ENCODE measurements at places on chromosomes 4 and X. TPM values are rescaled to one million over a fixed set of nuclear protein-coding genes. Genes with fewer than 3 reads are reported as not detected.

- no peak for ATAC-seq
These were observed 313.6 kb upstream of the DDX53 start for GRCh38 chrX:22686138-22686541.

GRCh38 chr4:108051343-108051742, 61.7 kb downstream of the HADH start:
- ATAC-seq = no peak

DNA sequence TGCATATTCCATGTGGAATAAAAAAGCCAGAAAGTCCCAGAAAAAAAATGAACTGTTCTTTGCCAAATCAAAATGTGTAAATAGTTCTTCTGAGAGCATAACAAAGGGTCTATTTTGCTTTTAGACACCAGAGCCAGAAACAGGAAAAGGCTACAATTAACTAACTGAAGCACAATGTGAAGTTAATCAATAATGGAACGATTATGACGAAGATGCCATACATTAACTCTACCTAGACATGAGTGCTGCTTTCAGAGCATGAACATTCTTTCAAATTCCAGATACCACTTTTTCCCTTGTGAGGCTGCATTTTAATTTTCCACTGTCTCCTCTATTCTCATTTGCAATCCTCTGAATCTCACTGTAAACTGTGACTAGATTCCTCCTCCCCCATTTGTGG, 48.7 kb upstream of the PHOX2B start:
- no peak for ATAC-seq

GRCh38 chr4:152266831-152267480, 268.9 kb downstream of the FBXW7 start:
- no peak for ATAC-seq

DNA sequence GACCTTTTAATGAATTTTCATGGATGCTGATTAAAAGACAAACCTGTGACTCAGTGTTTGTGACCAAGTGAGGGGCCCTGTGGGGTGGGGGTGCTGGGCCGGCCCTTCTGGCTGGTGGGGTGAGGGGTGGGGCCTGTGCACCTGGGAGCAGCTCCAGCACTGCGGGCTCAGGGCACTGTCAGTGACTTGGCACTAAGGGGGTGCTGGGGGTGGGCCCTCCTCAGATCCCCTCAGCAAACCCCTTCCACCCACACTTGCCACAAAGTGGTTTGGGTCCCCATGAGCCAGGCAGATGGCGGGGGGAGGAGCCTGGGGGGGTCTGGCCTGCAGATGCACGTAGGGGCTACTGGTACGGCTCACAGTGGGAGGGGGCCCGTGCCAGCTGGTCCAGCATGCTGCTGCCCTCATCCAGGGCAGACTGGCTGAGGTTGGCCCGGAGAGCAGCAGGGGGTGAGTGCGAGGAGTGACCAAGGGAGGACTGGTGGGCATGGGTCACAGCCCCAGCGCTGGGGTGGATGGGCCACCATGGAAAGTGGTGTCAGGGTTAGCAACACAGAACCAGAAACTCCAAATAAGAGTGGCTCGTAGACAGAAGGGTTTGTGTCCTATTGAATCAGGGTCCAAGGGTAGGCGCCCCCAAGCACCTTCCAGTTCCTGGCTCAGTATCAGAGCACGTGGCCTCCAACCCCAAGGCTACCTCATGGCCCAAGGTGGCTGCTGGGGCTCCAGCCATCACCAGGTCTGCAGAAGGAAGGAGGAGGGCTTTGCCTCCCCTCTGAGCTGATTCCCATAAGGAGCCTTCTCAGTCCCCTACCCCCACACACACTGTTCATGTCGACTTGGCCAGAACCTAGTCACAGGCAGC, 10.1 kb downstream of the NKX1-1 start:
- ATAC-seq = no peak

DNA sequence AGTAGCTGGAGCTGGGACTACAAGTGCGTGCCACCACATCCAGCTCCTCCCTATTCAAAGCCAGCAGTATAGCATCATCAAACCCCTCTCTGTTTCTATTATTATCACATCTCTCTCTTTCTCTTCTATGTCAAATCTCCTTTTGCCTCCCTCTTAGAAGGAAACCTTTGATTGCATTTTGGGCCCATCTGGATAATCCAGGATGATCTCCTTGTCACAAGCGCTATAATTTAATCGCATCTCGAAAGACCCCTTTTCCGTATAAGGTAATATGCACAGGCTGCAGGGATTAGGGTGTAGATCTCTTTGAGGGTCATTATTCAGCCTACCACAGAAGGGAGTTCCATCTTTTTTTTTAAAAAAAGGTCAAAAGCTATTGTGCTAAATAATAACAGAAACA, 46.4 kb upstream of the TBC1D9 start:
- ATAC-seq = no peak

DNA sequence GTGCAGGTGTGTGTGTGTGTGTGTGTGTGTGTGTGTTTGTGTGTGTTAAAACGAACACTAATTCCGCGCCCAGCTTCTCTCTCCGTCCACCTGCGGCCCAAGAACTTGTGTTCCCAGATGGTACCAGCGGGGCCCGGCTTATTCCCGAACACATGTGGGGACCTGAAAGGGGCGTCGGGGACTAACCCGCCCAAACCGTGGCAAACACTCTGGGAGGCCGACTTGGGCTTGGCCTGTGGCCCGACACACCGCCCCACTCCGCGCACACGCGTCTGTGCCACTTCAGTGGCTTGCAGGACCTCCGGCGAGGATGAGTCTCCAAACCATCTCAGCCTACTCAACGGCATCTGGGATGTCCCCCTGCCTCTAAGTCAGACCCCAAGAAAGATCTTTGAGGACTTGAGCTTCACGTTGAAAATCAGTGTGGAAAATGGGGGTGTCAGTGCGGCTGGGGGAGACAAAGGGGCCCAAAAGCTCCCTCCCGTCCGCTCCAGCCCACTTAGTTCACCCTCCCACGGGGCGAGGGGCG, 790 bp upstream of the HHIP start:
- ATAC-seq = peak; percentile 21

GRCh38 chr4:111556141-111556781, 589.0 kb upstream of the FAM241A start:
- ATAC-seq = no peak

- no peak for ATAC-seq
These were observed 53.8 kb upstream of the OTUD4 start for GRCh38 chr4:145234091-145234706.

DNA sequence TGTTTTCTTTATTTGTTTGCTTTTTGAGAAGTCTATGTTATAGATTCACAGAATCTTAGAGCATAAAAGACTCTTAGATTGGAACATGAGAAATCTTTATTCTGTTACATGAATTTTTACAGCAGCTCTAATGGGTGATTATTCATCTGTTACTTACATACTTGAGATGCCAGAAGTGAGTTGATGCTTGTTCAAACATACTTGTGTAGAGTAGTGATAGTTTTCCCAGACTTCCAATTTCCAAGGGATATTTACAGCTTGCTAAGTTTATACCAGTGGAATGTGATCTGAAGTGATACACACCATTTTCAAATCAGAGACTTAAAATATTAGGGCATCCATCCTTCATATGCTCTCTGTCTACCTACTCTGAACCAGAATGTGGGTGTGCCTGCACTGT, 252.9 kb upstream of the SMIM31 start:
- no peak for ATAC-seq

GRCh38 chr4:119730671-119730950, 102.0 kb upstream of the PDE5A start:
- ATAC-seq = no peak

DNA sequence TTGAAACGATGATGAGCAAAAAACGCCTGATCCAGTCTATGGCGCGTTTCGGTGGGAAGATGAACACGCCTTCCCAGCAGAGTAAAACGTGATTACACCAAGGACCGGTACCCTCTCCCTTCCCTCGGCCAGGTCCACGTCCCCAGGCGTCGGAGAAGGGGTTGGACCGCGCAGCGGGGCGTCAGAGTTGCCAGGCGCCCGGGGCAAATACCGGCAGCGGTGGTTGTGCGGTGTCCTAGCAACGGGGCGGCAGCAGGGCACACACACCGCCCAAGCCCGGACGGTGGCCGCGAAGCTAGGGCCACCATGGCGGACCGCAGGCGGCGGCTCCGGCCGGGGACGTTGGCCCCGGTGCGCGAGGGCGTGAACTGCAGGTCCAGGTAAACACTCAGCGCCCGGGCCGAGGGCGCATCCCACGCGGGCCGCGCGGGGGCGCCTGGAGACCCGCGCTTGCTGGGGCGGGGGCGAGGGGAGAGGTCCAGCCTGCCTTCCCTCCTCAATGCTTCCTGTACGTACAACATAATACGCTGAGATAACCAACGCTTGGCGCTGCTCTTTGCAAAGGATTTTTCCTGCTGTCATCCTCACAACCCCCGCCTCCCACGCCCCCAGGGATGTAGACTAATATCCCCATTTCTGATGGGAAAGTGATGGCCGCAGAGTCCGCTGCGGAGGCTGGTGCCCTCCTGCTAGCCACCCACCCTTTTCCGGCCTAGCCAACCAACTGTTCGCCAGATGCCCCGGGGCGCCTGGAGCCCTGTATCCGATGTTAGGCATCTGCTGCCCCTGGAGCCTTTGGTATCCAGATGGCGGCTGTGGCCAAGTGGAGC, at the start of gene FAM47E:
TSS of gene FAM47E (plus strand) at position 281 of the 830 bp plus-strand sequence. CDS start at position 307, 26 bp downstream.
- peak; percentile 95 for ATAC-seq

DNA sequence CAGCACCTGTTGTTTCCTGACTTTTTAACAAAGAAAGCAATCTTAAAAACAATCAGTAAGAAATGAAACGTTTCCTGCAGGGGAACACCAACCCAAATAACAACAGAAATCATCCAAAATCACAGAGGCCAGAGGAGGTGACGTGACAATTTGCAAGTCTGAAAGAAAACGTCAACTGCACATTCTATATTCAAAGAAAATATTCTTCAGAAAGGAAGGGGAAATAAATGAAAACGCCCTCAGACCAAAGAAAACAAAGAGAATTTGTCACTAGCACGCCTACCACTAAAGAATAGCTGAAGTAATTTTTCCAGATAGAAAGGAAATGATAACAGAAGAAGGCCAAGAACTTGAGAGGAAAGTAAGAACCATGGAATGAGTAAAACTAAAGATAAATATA, 74.4 kb downstream of the CASP3 start:
- no peak for ATAC-seq

GRCh38 chrX:65811558-65812228, 144.2 kb downstream of the MSN start:
- no peak for ATAC-seq

- ATAC-seq = no peak
These were observed 67.9 kb downstream of the FAM114A1 start for GRCh38 chr4:38935391-38936073.

GRCh38 chr4:19557161-19557560, 694.5 kb upstream of the SLIT2 start:
- ATAC-seq = no peak

DNA sequence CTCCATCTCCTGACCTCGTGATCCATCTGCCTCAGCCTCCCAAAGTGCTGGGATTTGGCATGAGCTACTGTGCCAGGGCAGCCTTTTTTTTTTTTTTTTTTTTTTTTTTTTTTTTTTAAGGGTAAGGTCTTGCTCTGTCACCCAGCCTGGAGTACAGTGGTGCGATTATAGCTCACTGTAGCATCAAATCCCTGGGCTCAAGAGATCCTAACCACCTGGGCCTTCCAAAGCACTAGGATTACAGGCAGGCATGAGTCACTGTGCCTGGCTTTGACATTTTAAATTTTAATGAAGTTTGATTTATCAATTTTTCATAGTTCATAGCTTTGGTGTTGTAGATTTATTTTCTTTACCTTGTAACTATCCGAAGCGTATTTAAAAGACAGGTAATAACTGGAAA, 17.8 kb upstream of the OCIAD2 start:
- no peak for ATAC-seq

DNA sequence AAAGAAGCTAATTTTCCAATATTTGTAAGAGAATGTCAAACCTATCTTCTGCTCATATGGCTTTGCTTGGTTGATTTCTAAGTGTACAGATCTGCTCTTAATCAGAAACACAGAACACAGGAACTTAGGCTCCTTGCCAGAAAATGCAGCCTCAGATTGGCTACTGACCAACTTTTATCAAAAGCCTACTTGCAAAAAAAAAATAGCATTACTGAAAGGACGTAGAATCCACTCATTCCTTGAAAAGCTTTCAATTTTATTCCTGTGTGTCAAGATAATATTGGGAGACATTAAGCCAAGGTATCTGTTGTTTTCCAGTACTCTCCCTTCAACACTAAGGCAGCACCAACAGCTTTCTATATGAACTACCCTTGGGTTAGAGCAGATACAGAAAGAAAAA, 127.6 kb upstream of the INTU start:
- ATAC-seq = no peak

- no peak for ATAC-seq
These were observed 48.5 kb downstream of the MAGEC2 start for GRCh38 chrX:142156567-142156966.

DNA sequence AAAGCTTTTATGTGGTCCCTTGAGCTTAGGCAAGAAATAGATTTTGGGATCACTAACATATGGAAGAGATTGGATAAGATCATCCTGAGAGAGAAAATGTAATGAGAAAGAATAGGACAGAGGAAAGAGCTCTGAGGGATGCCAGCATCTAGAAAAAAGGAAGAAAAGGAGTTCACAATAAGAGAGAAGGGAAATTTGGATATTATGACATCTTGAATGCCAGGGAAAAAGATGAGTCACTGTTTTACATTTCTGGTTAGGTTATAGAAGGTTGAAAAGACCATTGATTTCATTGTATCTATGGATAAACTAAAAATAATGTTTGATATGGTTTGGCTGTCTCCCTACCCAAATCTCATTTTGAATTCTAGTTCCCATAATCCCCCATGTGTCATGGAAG, 208.5 kb downstream of the MAD2L1 start:
- ATAC-seq = no peak

GRCh38 chr4:61559396-61559795, 359.3 kb downstream of the ADGRL3 start:
- ATAC-seq = no peak

Gene GPR143
- total RNA-seq = not detected

Gene CDX4
- total RNA-seq = not detected

Gene CT45A3
- not detected for total RNA-seq

Gene GAB1
- total RNA-seq = 112 TPM

Gene DUSP9
- not detected for total RNA-seq

Gene HMX1
- not detected for total RNA-seq

Gene ASB12
- total RNA-seq = not detected

Gene FAM236D
- total RNA-seq = not detected

Gene CCKAR
- 2.1 TPM for total RNA-seq

Gene CXCL3
- 1.9 TPM for total RNA-seq

Gene RASSF6
- total RNA-seq = 3.8 TPM

Gene MAGEC1
- total RNA-seq = not detected

Gene FAM47A
- not detected for total RNA-seq

Gene GK2
- not detected for total RNA-seq

Gene FRMD7
- total RNA-seq = not detected

Gene SULT1E1
- total RNA-seq = not detected

All from gastroesophageal sphincter (tissue), 4 donors.